ENCODE measurements at places on chromosomes 11 and 22.

- peak; percentile 59 for DNase-seq
Observed at GRCh38 chr11:66172146-66172545, 96.3 kb upstream of the RAB1B start.

DNA sequence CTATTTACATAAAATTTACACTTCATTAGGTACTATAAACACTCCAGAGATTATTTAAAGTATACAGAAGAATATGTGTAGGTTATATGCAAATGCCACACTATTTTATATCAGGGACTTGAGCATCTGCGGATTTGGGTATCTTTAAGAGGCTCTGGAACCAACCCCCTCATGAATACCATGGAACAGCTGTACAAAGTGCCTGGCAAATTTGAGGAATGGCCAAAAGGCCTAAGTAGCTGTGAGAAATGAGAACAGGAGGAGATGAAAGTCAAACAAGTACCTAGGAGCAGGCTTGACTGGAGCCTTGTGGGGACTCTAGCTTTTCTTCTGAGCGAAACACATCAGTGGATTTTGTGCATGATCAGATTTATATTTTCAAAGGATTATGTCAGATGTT lies 149.3 kb downstream of the RBFOX2 start:
- DNase-seq = no peak

DNA sequence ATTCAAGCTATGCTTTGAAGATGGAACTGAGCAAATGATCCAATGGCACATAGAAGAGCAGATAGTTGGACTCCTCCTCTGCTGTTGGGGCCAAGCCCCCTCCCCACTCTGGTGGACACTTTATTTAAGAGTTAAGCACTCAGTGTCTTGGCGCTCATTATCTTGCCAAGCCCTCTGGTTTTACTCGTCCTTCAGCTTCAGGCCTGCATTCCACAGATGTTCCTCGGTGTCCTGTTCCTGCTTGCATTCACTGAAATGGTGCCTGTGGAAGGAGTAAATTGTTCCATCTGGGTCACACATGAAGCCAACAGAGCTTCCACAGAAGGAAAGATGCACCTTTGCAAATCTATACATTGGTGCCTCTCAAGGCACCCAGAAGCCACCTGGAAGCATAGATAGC lies 26.1 kb downstream of the MAML2 start:
- no peak for DNase-seq

GRCh38 chr11:57776031-57776521 lies 14.5 kb downstream of the CTNND1 start:
- DNase-seq = no peak

GRCh38 chr11:4673781-4674180 lies 23.9 kb downstream of the OR51E2 start:
- DNase-seq = no peak

DNA sequence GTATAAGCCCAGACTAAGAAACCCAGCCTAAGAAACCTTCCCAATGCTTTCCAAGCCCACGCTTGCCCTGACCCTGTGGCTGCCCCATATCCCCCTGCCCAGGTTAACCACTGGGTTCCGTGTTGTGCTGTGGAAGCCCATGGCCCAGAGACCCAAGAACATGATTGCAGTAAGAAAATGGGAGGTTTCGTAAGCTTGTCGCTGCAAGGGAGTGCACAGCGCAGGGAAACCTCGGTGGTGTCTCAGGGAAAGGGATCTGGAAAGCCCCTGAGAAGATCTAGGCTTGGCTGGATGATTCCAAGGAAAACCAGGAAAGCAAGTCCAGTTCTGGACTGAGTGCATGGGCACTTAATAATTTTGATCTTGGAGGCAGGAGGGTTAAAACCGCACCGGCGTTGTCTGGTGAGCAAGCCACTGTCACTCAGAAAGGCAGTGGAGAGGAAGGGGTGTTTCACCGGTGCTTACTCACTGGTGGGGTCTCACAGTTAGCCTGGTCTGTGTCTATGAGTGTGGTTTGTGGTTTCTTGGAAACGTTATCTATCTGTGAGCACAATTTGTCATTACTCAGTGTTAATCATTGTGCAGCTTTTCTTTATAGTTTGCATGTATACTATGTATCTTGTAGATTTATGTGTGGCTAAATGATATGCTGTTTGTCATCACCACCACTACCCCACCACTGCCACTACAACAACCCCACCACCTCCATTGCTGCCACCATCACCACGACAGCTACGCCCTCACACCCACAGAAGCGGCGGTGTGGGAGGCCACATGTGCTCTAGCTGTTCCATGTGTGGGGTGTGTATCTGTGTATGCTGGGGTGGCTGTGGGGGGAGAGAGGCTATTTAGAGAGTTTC lies 53.3 kb upstream of the PRDM11 start:
- DNase-seq = peak; percentile 62

DNA sequence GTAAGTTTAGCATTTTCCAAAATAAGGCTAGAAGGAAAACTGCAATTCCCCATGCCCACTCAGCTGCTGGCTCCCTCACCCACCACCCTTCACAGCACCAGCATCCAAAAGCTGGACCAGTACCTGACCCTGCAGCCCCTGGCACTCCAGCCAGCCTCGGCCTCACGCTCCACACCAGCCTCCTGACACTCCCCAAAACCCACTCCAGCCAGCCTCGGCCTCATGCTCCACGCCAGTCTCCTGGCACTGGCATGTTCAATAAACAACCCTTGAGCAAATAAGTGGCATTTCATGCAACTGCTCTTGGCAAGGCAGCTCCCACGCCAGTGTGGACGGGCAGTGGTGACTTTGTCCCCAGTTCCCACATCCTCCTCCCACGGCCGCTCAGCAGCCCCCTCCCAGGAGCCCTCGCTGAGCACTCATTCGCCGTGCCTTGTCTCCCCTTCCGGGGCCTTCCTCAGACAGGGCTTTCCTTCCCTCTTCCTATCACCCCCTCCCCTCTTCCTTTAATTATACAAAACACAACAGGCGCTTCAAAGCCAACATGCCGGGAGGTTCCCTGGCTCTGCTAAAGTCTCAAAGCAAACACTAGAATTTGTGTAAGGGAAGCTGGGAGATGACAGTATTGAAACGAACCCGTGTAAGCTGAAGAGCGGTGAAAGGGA lies 6.8 kb downstream of the TOLLIP start:
- no peak for DNase-seq

DNA sequence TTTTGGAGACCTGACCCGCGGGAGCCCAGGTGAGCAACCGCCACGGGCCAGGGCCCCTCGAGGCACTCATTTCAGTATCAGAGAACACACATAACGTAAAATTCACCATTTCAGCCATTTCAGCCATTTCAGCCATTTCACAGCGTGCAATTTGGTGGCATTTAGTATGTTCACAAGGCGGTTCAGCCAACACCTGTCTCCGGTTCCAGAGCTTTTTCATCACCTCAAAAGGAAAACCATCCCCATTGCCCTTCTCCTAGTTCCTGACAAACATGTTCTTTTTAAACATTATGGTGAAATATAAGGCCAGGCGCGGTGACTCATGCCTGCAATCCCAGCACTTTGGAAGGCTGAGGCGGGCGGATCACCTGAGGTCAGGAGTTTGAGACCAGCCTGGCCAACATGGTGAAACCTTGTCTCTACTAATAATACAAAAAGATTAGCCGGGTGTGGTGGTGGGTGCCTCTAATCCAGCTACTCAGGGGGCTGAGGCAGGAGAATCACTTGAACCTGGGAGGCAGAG lies 119.3 kb downstream of the KCNQ1 start:
- no peak for DNase-seq

- DNase-seq = no peak
Observed at GRCh38 chr11:35784699-35785098, 122.1 kb downstream of the TRIM44 start.

- DNase-seq = no peak
Observed at GRCh38 chr11:34454308-34455032, 15.7 kb downstream of the CAT start.

GRCh38 chr11:33490842-33491370 lies 209.7 kb downstream of the C11orf91 start:
- DNase-seq = no peak

- no peak for DNase-seq
Observed at GRCh38 chr22:42080287-42080686, 787 bp downstream of the SMDT1 start.

DNA sequence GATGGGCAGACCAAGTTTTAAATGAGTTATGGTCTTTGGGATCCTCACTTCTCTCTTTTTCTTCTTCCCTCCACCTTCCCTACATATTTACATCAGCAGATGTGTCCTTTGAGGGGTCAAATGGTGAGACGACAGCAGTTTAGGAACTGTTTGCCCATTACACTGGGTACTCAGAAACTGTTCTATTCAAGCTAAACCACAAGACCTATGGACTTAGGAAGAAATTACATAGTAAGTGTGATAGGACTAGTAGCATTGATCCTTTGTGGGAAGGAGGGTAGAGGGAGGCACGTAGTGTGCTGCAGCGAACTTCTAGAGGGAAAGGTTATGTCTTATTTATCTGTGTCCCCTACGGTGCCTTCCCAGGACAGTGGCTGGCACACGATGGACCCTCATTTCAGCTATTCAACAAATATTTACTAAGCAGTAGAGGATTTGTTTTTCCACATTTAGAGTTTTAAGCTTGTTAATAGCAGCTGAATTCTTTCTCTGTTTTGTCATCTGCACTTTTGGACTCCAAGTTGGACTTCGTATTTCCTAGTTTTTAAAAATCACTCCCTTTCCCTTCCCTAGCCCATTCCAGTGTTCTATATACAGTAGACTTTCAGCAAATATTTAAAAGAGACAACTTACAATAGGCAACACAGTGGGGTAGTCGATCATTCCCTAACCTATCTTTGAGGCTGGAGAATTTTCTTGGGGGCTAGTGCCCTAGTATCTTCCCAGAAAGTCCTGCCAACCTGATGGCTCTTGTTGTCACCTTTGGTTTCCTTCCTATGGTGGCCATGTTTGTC lies 13.9 kb downstream of the FZD4 start:
- DNase-seq = no peak

GRCh38 chr11:14218728-14219127 lies 140.3 kb downstream of the RRAS2 start:
- DNase-seq = no peak

GRCh38 chr11:72639502-72640375 lies 34.5 kb downstream of the PDE2A start:
- no peak for DNase-seq

GRCh38 chr11:7520011-7520942 lies 6.5 kb downstream of the PPFIBP2 start:
- DNase-seq = no peak

DNA sequence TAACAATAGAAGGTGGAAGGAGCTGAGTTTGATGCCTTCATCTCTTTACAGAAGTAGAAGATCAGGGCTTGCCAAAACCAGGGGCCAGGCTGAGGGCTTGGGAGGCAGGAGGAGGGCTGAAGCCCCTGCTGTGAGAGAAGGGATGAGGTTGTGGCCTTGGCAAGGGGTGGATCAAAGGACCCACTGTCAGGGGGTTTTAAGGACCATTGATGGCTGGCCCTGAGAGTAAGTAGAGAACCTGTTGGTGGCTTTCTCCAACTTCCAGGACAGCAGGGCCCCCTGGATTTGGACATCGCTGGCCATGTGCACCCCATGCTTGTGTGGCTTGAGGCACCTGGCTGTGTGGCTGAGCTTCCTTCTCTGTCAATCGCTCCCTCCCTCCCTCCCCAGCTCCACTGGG lies 927.7 kb downstream of the TBC1D22A start:
- DNase-seq = no peak

Measured in stimulated activated CD8-positive, alpha-beta memory T cell treated with anti-CD3 and anti-CD28 coated beads, Interleukin-4, amount 100 ng/mL, for 48 hours (primary cell).